ENCODE measurements at places on chromosomes 3 and 15.

DNA sequence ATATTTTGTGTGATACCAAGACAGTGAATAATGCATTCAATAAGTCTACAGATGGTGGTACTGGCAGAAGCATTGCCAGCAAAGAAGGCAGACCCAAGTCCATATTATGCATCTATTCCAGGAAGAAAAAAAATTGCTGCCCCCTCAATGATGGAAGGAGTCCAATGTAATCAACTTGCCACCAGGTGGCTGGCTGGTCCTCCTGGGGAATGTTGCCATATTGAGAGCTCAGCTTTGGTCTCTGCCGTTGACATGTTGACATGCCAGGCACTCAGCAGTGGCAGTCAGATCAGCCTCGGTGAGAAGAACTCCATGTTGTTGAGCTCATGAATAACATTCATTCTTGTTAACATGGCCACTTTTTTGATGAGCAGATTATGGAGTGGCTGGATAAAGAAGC lies 298.5 kb downstream of the IGSF11 start:
- DNase-seq, result no peak

DNA sequence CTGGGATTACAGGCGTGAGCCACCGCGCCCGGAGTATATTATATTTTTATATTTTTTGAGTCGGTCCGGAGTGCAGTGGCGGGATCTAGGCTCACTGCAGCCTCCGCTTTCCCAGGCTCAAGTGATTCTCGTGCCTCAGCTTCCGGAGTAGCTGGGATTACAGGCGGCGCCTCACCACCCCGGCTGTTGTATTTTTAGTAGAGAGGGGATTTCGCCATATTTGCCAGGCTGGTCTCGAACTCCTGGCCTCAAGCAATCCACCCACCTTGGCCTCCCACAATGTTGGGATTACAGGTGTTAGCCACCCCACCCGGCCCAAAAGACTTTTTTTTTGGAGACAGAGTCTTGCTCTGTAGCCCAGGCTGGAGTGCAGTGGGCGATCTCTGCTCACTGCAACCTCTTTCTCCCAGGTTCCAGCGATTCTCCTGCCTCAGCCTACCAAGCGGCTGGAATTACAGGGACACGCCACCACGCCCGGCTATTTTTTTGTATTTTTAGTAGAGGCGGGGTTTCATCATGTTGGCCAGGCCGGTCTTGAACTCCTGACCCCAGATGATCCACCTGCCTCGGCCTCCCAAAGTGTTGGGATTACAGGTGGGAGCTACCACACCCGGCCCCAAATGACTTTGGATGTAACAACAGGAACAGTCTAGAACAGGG lies 1.0 kb downstream of the ZNF589 start:
- no peak for DNase-seq

DNA sequence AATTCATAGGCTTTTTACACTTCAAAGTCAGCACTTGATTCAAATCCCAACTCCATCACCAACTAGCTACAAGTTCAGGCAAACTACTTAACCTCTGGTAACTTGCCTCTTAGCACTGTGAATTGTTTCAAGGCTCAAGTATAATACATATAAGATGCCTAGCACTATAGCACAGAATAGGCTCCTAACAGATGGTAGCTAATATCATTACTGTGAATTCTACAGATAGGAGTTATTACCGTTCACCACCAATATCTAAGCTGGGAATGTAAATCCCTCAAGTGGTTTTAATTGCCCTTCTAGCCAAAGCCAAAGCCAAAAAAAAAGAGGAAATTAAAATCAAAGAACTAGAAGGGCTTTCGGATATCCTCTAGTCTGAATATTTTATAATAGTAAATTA lies 15.4 kb downstream of the DLG1 start:
- DNase-seq, result no peak

GRCh38 chr15:91271565-91272153 lies 171.6 kb downstream of the SV2B start:
- peak; percentile 51 for DNase-seq

DNA sequence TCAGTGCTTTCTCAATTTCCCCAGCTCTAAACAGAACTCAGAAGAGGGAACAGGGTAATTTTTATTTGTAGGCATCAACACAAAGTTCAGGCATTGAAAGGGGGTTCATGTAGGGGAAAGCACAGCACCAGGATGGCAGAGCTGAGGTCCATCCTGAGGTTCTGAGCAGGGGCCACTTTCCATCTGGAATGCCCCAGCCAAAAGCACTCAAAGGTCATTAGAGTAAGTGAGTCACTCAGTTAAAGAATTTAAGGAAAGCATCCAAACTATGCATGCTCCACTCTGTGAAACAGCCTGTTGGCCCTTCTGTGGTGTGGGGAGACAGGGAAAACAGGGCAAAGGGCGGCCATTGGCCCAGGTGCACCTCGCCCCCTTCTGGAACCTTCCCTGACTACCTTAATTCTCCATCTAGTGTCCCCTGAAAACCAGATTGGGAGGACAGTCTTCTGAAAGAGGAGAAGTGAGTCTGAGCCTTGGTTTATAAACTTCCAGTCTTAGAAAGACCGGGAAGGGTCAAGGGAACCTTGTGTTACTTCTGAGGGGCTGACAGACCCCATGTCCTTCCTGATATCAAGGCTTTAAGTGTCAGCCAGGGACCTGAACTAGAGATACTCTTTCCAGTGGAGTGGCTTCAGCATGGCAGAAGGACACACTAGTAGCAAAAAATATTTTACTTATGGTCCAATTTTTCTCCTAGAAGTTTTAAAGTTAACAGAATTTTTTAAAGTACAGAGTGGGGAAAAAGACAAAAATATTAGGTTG lies 133.3 kb downstream of the MYLK start:
- DNase-seq, result peak; percentile 66

DNA sequence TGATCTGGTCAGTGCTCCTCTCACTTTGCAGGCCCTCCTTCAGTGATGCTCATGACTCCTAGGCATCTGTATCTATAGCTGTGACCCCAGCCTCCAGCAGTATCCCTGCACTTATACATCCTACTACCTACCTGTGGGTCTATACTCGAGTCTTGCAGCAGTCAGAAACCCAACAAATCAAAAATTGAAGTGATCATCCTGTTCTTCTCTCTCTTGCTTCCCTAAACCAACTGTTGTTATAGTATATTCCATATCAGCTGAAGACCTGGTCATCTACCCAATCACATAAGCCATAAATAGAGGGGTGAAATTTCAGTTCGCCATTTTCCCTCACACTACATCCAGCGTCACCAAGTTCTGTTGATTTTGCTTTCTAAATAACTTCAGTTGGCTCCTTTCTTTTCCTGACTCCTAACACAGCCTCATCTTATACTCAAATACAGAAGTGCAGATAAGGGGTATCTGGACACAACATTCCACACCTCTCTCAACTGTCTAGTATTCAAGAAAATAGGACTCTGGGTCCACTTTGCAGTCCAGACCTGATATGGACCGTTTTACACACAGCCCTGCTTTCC lies 25.9 kb upstream of the SRPRB start:
- DNase-seq, result no peak

DNA sequence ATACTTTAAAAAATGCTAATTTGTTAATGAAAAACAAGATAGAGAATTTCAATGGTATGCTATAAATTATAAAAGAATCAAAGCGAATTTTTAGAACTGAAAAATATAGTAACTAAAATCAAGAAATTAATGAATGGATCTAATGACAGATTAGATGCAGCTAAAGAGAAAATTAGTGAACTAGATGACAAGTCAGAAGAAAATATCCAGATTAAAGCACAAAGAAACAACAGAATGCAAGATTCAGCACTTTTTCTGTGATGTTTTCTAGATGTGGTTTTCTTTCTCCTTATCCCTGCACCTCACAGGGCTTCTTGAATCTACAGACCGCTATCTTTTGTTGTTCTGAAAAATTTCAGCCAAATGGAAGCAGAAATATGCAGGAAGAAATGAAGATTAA lies 54.4 kb downstream of the INO80 start:
- no peak for DNase-seq

GRCh38 chr3:146464005-146464595 lies 5.3 kb downstream of the PLSCR2 start:
- DNase-seq, result no peak
